ENCODE measurements at places on chromosomes 11 and 22. TPM values are rescaled to one million over a fixed set of nuclear protein-coding genes. Genes with fewer than 3 reads are reported as not detected.

Gene CCDC87
- 0.43 TPM for total RNA-seq

Gene OR4A16
- total RNA-seq: not detected

Gene OR5D13
- total RNA-seq: not detected

Gene IL18
- total RNA-seq: 0.70 TPM

Gene DDTL
- 3.5 TPM for total RNA-seq

Gene POU2AF2
- total RNA-seq: not detected

Gene TCN2
- 10.3 TPM for total RNA-seq

Gene CCDC89
- 0.54 TPM for total RNA-seq

Gene POTEH
- not detected for total RNA-seq

Gene NTM
- 3.4 TPM for total RNA-seq

GRCh38 chr22:50027639-50028537, 15.3 kb upstream of the IL17REL start:
- DNase-seq: peak; percentile 56

DNA sequence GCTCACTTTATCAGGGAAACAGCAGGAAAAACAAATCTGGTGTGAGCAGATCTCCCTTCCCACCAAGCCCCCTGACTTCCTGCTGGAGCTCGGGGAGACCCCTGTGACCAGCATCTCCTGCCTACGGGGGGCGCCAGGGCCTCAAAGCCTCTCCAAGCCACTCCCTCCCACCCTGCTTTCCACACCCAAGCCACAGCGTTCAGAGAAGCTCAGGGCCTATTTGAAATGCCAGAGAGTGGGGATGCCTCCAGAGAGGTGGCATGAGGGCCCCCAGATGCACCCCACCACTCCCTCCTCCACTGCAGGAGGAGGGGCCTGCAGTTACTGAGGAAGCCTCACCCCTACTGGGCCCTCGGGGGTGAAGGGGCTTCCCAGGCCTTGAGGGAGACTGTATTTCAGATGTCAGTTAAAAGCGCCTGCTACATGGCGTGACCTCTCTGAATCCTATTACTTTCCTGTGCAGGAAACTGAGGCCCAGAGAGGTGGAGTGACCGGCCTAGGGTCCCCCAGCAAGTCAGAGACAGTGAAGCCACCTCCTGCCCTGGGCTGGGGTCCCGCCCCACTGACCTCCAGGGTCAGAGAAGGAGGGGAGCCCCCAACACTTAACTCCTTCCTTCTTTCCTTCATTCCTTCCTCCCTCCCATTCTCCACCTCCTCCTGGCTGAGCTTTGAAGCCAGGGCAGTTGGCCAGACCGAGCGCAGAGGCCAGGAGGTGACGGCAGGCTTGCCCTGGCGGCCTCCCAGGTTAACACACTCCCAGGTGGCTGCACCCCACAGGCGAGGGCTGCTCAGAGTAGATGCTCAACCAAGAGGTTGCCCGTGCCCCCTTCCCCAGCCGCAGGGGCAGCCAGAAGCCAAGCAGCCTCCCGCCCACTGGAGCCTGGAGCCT, 6.0 kb upstream of the CDKN1C start:
- DNase-seq: no peak

- DNase-seq: no peak
Observed at GRCh38 chr11:89436071-89436470, 55.1 kb downstream of the NOX4 start.

- no peak for DNase-seq
Observed at GRCh38 chr11:26271666-26272065, 60.3 kb upstream of the ANO3 start.

GRCh38 chr11:73556966-73557365, 40.9 kb downstream of the FAM168A start:
- no peak for DNase-seq

- no peak for DNase-seq
Observed at GRCh38 chr11:122668562-122669090, 13.1 kb downstream of the UBASH3B start.

- no peak for DNase-seq
Observed at GRCh38 chr11:70251659-70252321, 18.7 kb upstream of the PPFIA1 start.

DNA sequence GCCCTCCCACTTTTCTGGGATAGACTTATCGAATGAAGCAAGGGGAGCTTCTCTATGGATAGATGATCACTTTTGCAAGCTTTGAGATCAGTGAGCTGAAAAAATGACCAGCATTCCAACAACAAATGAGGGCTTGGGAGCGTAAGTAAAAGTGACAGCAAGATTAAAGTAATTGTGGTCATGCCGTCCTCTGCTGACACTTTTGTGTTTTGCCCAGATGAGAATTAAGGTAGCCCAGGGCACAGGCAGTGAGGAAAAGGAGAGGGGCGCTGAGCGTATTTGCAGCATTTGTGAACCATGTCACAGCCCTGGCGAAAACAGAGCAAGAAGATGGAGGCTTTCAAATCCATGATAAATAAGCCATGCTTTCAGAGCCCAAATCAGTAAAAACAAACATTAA, 24.6 kb upstream of the TMA7B start:
- DNase-seq: no peak

DNA sequence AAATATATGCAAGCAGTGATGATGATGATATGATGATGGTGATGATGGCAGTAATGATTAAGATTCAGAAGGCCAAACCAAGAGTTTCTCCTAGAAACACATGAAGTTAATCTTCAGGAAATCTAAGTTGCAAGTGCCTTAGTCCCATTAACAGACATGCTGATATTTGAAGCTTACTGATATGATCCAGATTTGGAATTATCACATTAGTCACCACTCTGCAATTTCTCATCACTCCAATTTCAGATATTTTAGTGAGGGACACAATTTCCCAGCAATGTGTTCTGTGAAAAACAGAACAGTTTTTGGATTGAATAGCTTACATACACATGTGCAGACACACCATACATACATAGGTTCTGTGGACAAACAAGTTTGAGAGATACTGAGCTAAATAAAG, 411.4 kb upstream of the FAT3 start:
- DNase-seq: no peak

GRCh38 chr11:86396396-86396795, 21.7 kb downstream of the CCDC81 start:
- no peak for DNase-seq

- no peak for DNase-seq
Observed at GRCh38 chr22:39900306-39901227, at the start of gene GRAP2. Gene GRAP2, plus strand, starts transcription at chr22:39901084. Its CDS starts 46,023 bp downstream, at chr22:39947107.

DNA sequence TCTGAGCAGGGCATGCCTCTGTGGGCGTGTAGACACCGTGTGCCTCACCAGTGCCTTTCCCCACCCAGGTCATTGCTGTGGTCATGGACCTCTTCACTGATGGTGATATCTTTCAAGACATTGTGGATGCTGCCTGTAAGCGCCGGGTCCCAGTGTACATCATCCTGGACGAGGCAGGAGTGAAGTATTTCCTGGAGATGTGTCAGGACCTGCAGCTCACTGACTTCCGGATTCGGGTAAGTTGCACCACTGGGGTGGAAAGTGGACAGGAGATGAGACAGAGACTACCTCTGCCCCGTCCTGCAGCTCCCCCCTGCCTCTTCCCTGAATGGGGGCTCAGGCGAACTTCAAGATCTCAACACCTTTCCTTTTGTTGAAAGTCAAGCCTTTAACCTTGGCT, 24.3 kb downstream of the FAM83F start:
- no peak for DNase-seq

DNA sequence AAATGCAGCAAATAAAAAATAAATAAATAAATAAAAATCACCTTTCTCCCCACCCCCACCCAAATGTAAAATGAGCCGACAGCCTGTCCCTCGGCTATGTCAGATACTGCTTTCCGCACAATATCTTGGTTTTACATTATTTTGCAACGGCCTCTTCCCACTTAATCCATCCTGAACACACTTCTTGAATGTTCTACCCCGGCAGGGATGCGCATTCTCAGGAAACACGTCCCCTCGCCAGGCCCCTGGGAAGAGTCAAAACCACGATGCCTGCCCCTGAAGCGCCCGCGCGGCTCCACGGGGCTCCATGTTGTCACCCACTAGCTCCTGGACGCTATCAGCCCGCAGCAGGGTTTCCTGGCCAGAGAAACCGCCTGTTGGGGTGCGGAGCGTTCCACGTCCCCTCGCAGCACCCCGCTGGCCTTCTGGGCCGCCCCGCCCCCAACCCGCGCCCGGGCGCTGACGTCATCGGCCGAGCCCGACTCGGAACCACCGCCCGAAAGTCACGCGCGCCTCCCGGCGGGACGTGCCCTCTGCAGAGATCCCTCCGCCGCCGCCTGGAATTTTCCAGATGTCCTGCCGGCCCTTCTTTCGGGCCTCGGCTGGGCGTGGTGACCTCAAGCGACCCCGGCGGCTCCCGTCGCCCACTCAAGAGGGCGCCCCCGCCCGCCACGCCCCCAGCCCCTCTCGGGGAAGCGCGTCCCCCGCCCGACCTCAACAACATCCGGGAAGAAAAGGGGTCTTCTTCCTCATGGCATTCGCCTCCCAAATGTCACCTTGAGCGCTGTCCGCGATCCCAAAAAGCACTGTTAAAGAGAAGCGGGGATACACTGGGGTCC, 585 bp upstream of the NEAT1 start:
- DNase-seq: peak; percentile 99

GRCh38 chr22:39452740-39453040, 4.1 kb upstream of the MGAT3 start:
- no peak for DNase-seq

GRCh38 chr11:73795925-73796632, 8.4 kb downstream of the MRPL48 start:
- no peak for DNase-seq

DNA sequence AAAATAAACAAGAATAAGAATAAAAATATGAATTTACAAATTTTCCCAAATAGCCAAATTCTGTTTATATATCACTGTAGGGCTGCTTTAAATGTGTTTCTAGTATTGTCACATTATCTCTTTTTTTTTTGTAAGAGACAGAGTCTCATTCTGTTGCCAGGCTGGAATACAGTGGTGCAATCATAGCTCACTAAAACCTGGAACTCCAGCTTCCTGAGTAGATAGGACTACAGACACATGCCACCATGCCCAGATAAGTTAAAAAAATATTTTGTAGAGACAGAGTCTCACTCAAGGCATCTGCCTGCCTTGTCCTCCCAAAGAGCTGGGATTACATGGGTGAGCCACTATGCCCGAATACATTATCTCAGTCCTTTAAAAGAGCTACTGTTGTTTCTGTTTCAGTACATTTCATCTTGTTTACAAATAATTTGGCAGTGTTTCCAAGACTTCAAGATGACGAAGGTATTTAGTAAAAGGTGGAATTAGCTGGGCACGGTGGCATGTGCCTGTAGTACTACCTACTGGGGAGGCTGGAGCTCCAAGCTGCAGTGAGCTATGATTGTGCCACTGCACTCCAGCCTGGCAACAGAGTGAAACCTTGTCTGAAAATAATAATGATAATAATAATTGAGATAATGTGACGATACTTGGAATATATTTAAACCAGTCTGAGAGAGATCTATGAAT, 6.0 kb downstream of the FOLH1 start:
- DNase-seq: no peak

- no peak for DNase-seq
Observed at GRCh38 chr22:35470903-35471321, 69.7 kb upstream of the RASD2 start.

DNA sequence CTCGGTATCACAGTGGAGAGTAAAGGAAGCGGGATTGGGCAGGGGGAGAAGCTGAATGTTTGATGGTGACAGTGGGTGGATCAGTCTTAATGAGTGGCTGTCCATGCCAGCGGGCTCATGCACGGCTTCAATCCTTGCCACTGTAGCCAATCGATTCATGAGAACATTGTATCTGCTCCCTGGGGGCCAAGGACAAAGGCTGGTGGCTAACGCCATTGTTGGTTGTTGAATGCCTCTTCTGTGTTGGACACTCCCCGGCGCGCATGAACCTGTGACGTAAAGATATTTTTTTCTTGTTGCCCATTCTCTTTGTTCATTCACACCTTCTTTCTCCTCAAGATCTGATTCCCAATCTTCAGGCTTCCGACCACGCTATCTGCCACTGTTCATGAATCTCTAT, 20.9 kb upstream of the ATXN10 start:
- DNase-seq: no peak

DNA sequence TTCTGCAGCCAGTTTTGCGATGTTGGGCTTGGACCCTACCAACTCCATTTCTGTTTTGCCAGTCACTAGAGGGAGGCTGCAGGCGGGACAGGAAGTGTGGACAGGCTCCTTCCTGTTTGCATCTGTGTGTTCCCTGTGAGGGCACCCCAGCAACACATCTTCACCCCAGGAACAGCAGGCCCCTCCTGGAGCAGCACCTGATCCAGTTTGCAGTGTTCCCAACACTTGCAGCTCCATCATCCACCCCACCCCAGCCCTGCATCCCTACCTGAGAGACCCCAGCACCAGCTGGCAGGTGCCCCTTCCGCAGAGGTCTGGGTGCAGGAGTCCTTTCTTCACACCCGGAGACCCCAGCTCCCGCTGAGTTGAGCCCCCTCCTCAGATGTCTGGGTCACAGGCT, 7.4 kb upstream of the VSIG10L2 start:
- peak; percentile 60 for DNase-seq

GRCh38 chr11:11171854-11172253, 181.2 kb downstream of the CSNK2A3 start:
- no peak for DNase-seq

GRCh38 chr11:117273550-117274289, 17.4 kb upstream of the BACE1-AS start:
- no peak for DNase-seq

DNA sequence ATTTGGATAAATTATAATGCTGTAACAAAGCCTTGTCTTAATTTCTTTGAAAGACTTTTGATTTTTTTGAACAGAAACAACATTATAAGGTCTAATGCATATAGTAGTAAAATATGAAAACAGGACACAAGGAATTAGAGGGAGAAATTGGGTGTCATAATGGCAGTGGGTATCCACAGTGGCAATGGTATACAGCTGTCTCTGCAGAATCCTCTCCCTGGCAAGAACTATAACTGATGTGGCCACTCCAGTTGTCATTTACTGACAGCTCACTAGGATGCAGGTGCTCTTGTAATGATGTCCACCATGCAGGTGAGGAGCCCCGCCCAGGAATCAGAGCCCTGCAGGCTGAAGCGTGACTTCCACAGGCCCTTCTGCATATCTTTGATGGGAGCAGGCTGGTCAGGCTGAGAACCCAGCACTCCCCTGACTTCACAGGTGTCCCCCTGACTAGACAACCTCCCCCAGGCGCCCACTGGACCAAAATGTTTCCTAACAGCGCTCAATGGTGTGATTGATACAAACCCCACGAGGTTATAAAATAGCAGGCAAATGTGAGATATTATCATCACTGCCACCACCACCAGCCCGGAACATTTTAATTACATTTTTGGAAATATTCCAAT, 32.8 kb upstream of the SERPIND1 start:
- DNase-seq: no peak

DNA sequence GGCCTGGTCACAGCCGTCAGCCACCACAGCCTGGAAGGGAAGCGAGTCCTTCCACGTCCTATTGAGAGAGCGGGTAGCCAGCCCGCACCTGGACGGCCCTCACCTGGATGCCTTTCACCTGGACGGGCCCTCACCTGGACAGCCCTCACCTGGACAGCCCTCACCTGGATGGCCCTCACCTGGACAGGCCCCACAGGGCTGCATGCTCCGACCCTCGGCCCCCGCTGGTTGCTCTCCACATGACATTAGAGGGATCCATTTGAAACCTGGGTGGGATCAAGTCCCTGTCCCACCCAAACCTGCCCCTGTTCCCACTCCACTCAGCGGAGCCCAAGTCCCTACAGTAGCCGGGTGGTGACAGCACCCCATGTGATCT, 3.7 kb downstream of the C1QTNF6 start:
- no peak for DNase-seq

All from cardiac septum (tissue), 1 donor.